ENCODE measurements at places on chromosomes 1 and 21.

DNA sequence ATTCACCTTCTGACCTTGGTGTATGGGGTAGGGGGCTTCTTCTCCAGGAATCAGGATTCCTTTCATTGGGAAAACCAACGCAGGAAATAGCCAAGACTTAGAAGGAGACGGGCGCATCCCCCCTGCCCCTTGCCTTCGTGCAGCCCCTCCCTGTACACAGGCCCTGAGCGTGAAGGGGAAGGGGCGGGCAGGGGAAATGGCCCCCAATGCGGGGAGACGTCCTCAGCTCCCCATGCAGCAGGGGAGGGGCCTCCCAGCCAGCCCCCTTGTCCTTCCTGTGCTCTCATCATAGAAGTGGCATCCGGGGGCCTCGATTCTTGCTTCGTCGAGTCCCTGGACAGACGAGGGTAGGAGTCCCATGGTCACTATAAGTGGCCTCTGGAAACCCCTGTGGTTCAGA, 116.9 kb downstream of the AJAP1 start:
- DNase-seq: no peak

DNA sequence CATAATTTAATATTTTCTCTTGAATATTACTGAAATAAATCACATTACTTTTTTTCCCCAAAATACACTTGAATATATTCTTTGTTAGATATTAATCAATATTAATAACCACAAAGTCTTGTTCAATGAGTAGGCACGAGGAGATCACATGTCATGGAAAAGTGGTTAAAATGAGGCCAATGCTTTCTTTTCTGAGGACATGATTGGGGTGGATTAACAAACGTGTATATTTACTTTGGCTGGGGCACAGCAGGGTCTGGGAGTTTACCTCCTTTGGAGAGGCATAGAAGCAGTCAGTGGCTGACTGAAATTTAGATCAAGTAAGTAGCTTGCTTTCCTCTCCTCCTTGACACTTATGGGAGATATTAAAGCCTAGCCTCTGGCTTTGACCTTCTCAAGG, 664.3 kb upstream of the B3GALT2 start:
- DNase-seq: no peak

GRCh38 chr1:6259491-6260362, 1.2 kb downstream of the GPR153 start:
- peak; percentile 78 for DNase-seq

DNA sequence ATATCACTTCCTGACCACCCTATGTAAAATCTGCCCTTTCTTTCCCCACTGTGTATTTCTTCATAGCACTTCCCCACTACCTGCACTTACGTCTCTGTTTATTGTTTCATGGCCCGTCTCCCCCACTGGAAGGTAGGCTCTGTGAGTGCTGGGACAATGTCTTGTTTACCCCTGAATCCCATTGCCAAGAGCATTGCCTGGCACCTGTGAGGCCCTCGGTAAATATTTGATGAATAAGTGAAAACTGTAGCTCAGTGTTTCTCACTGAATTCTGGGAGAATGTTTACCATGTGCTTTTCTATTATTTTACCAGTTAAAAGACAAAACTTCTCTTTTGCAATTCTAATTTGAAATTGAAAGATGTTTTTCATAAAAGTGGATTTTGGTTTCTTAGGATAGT, 11.8 kb downstream of the NFASC start:
- DNase-seq: no peak

DNA sequence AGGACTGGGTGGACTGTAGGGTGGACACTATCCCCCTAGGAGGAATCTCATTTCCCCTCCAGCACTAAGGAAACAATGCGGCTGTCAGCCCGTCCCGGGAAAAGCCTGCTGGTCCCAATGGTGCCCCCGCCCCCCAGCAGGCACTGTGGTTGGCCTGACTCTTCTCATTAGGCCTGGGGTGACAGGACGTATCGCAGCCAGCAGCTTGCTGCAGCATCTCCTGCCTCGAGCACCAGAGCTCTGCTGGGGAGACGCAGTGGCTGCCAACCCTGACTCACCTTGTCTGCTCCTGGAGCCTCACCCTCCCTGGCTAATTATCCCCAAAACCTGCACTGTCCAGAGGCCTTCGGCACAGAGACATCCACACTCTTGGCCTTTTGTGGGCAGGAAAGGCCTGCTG, 115.1 kb upstream of the GJB5 start:
- no peak for DNase-seq

DNA sequence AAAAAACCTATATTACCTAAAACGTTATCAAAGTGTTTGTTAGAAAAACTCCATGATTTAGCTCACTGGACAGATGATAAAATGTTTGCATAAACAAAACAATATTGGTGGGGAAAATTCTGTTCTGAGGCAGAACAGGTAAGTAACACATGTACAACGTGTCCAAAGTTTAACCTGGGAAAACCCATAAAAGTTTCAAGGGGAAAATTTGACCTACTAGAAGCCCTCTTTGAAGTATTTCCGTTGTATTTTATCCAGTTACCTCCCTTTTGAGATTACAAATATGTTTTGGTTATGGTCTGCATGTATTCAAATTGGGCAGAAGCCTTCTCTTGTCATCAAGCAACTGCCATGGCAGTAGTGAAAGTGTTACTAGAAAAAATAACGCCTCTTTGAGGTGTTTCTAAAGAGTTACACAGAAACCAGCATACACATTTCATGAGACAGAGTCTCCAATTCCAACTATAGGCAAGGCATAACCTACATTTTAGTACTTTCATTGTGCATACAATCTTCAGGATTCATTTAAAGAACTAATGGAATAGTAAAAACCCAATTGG, 58.0 kb upstream of the PDC start:
- DNase-seq: no peak

DNA sequence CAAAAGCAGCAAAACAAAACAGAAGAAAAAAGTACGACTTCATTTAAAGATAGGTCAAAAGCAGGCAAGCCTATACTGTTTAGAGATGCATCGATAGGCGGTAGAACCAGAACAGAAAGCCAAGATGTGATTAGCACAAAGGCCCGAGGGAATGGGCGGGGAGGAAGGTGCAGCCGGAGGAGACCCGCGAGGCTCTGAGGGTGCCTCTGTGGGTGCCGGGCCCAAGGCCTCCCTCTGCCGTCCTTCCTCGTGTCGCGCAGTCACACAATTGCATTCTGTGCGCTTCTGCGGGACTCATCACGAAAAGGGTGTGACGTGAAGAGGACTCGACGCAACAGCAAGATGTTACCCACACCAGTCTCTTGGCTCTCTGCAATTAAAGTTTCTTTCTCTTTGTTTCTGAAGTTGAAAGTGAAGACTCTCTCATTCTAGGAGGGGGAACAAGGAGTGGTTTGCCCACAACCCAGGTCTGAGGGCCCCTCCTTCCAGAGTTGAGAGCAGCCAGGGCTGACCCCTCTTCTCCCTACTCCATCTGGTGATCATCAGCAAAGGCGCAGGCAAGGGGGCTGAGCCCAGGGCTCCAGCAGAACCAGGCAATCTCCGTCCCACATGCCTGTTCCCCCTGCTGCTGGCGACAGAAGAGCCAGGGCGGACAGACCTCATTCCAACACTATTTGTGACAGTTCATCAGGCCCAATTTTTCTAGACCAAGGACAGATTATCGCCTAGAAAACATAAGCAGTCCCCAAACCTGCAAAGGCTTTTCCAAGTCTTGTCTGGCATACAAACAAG, 41.0 kb downstream of the NPHP4 start:
- DNase-seq: no peak

GRCh38 chr1:115428676-115429075, 90.6 kb upstream of the NGF start:
- no peak for DNase-seq

DNA sequence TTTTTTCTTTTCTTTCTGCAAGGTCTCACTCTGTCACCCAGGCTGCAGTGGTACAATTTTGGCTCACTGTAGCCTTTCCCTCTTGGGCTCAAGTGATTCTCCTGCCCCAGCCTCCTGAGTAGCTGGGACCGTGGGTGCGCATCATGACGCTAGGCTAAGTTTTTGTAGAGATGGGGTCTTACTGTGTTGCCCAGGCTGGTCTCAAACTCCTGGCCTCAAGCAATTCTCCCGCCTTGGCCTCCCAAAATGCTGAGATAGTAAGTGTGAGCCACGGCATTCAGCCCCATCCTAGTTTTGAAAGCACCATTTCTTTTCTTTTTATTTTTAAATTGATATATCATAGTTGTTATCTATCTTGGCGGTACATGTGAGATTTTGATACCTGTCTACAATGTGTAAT, 140.6 kb downstream of the GALNT2 start:
- DNase-seq: no peak

DNA sequence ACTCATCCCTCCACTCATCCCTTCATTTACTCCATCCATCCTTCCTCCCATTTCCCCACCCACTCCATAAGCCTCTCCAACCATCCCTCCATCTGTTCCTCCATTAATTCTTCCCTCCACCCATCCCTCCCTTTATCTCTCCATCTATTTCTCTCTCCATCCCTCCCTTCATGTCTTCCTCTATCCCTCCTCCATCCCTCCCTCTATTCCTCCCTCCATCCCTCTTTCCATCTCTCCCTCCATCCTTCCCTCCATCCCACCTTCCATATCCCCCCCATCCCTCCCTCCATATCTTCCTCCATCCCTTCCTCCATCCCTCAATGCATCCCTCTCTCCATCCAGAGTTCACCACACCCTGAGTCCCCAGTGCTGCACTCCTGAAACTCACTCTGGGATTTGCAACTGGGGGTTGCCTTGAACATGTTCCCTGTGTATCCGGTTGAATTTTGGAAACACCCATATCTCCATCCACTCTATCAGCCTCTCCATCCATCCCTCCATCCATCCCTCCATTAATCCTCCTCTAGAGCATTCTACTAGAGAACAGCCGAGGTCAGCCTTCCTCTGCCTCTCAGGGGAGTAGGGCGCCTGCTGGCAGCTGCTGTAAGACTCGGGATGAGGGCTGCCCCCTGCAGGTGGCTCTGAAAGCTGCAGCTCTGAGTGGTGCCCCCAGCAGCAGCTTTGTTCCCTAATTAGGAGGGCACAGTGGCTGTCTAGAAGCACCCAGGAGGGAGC, 39.4 kb downstream of the ABCG1 start:
- peak; percentile 48 for DNase-seq

DNA sequence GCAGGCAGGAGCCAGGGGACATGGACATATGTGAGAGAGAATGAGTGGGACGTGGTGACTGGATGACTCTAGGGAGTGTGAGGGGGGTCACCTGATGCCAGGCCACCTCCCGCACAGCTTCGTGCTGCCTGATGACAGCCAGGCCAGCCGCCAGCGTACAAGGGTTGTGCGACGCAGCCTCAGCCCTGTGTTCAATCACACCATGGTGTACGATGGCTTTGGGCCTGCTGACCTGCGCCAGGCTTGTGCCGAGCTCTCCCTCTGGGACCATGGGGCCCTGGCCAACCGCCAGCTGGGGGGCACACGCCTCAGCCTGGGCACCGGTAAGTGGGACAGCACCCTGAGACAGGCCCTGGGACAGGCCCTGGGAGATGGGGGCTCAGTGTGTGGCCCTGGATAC, 11.3 kb downstream of the SYTL1 start:
- DNase-seq: no peak

DNA sequence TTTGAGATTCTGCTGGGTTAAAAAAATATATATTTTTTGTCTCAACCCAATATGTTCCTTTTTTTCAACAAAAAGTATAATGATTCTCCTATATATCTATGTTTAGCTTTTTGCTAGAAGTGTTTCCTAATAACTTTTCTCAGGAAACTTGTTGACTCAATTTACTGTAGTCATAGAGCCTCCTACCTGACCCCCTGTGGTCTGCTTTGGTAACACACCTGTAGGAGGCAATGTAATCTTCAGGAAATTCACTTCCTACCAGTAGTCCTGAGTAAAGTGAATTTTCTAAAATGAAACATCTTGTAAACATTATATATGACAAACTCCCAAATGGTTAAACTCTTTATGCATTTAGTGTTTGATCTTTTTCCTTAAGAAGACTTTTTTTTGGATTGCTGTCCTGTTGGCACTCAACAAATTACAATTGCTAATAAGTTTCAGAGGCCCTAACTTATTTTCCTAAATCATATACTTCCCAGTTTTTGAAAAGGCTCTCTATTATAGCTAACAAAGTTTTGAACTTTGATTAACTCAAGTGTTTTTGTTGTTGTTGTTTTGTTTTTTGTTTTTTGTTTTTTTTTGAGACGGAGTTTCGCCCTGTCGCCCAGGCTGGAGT, 118.3 kb downstream of the OLFML2B start:
- DNase-seq: no peak

GRCh38 chr1:149936992-149937705, 470 bp upstream of the MTMR11 start:
- no peak for DNase-seq

- DNase-seq: no peak
These were observed 6.1 kb downstream of the SLC22A15 start for GRCh38 chr1:115982400-115982799.

DNA sequence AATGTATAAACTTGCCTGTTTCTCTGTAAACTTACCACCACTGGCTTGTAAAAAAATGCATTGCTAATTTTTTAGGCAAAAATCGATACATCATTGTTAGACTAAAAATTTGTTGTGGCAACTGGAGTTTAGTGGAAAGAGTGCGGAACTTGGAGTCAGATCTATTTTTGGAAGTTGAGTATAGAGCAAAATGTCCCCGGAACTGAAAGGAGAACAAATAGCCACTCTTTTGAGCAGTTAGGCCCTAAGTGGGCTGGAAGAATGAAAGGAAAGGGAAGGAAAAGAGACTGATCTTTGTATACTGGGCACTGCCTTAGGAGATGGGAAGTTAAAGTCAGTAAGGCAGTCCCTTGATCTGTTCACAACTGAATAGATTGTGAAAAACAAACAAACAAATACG, 30.2 kb downstream of the OPTC start:
- no peak for DNase-seq

- no peak for DNase-seq
These were observed 14.8 kb downstream of the NUCKS1 start for GRCh38 chr1:205735218-205735617.

DNA sequence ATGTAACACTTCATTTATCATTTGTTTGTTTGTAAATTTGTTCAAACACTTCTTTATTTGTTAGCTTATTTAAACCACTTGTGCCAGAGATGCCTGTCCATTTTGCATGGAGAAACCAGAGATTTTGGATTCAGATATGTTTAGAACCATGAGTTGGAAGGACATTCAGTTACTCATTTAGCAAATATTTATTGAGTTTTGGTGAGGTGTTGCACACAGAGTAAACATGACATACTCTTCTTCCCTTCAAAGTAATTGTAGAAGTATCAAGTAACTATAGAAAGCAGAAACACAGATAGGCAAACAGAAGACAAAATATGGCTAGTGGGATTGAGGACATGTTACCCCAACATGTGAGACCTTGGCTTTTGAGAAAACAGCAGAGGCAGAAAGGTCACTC, 136.8 kb upstream of the USP25 start:
- no peak for DNase-seq

DNA sequence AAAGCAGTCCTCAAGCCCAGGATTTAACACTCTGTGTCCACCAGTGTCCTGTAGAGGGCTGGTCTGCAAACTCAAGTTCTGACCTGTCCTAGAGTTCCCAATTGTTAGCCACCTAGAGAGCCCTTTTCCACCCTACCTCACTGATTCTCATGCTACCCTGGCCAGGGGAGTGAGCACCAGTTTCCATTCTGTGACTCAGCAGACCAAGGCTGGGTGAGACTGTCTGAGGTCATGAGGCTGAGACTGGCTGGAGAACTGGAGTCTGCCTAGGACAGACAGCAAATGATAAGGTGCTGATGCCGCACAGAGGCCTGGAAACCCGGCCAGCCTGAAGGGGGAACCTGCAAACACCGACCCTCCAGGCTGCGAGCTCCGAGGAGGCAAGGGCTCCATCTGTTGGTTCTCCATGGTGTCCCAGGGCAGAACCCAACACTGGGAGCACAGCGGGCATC, 13.7 kb downstream of the GLIS1 start:
- no peak for DNase-seq

GRCh38 chr1:172915271-172915670, 135.5 kb downstream of the TNFSF18 start:
- DNase-seq: no peak

All from tibial nerve (tissue), 4 donors.